ENCODE measurements at places on chromosomes 1 and 21.

- peak; percentile 16 for DNase-seq
Observed at GRCh38 chr21:26137379-26138060, 33.0 kb downstream of the APP start.

DNA sequence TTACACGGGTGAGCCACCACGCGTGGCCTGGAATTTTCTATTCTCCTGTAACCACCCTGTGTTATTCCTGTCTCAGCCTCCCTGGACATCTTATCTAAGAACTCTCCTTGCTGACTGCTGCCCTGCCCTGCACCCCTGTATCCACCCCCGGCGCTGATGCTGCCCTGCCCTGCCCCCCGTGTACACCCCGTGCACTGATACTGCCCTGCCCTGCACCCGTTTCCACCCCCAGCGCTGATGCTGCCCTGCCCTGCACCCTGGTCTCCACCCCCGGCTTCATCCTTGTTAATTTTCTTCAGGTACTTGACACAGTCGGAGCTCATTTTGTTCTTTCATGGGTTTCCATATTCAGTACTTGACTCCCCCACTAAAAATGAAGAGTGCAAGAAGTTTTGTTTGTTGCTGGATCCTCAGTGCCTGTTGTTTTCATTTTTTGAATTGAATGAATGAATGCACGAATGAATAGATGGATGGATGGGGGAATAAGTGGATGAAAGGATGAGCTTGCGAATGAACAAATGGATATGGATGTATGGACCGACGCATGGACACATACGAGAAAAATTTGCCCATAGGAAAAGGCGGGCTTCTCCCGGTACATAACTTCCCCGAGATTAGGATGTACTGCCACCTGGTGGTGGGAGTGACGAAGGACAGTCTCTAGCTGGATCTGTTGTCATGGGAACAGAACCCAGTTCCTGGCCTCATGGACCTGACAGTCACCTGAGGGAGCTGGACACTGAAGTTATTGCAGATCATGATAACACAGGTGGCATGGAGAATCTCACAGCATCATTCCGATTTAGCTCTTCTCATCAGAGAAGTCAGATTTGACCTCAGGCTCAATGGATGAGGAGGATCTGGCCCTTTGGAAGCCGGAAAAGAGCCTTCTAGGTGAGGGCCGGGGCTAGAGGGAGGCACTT, 14.9 kb downstream of the AADACL4 start:
- peak; percentile 57 for DNase-seq

- no peak for DNase-seq
Observed at GRCh38 chr1:31658721-31659120, 14.0 kb upstream of the PEF1 start.

- peak; percentile 70 for DNase-seq
Observed at GRCh38 chr1:29793101-29793546, 556.8 kb downstream of the PTPRU start.

DNA sequence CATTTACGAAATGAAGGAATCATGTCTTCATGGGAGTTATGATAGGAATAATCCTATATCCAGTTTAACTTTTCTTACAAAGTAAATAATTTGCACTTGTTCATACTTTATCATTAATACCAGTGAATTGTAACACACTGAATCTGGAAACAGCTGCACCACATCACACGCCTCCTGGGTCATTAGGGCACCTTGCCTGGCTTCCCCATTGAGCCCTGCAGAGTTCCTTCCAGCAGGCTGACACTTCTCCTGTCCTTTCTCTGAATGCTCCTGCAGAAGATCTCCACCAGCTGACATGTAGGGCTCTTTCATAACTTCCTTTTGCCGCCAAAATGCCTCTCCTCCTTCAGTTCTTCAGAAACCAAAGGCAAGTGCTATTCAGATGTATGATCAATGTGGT, 201.1 kb downstream of the DAB1 start:
- no peak for DNase-seq

DNA sequence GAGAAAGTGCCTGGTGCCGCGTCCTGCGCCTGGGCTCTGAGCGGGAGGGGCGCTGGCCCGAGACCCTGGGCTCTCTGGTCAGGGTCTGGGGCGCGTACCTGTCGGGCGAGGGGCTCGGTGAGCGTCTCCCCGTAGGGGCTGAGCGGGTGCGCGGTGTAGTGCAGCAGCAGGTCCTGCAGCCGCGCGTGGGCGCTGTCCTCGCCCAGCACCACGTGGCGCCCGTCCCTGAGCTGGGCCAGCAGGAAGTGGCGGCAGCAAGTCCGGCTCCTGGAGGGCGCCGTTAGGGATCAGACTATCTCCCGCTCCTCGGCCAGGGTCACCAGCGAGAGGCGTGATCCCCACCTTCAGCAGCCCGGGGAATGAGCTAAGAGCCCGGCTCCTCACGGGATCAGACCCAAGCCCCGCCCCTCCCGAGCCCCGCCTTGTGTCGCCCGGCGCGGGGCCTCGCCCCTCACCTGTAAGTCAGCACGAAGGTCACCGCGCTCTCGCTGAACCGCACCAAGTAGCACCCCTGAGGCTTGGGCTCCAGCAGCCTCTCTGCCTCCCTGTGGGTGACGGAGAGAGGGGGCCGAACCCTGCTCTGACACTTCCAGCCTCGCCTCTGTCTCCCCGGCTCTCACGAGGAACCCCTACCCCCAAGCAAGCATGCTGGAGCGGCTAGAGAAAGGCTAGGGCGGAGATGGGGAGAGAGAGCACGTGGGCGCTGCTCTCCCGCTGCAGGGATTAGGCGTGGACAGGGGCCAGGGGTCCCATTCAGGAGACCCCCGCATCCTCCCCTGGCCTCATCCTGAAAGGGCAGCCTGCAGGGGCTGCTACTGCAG, 2.7 kb downstream of the SH2D2A start:
- DNase-seq, result peak; percentile 43

GRCh38 chr1:55156093-55156492, 59.1 kb downstream of the USP24 start:
- DNase-seq, result no peak

DNA sequence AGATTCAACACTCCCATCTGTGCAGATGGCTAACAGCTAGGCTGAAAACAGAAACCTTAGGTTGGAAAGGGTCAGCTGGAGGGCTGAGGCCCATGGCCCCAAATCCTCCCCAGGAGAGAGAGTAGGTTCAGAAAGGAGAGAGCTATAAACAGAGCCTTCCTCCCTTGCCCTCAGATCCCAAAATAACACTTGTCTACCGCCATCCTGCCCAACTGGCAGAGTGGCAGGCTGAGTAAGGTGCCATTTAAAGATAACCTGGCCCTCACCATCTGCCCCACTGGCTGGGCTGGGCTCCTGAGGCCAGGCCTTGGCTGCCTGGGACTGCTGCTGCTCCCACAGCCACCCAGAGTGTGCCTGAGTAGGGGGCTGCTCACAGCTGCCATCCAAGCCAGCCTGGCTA, 4.3 kb upstream of the SHISA4 start:
- DNase-seq, result no peak

DNA sequence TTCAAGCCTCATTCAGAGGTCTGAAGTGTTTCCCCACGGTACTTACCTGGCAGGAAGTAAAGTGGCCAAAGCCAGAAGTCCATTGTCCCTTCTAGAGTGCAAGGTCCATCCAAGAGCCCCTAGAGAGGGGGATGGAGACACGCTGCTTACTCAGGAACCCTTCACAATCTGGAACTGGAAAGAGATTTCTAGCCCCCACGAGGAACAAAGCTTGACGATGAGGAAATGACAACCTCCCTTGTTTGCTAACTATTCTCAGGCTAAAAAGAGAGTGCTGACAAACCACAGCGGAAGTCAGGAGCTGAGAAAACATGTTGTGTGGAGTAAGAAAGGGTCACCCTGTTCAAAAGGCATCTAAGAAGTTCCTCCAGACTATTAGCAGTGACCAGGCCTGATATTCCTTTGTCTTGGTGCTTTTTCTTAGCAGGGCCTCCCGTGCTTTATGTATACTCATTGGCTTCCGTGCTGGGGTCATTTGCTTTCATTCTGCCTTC, at the start of gene FCMR:
FCMR (minus strand) TSS at position 170 of the 494 bp plus-strand sequence; CDS start at position 83, 87 bp downstream.
- no peak for DNase-seq

DNA sequence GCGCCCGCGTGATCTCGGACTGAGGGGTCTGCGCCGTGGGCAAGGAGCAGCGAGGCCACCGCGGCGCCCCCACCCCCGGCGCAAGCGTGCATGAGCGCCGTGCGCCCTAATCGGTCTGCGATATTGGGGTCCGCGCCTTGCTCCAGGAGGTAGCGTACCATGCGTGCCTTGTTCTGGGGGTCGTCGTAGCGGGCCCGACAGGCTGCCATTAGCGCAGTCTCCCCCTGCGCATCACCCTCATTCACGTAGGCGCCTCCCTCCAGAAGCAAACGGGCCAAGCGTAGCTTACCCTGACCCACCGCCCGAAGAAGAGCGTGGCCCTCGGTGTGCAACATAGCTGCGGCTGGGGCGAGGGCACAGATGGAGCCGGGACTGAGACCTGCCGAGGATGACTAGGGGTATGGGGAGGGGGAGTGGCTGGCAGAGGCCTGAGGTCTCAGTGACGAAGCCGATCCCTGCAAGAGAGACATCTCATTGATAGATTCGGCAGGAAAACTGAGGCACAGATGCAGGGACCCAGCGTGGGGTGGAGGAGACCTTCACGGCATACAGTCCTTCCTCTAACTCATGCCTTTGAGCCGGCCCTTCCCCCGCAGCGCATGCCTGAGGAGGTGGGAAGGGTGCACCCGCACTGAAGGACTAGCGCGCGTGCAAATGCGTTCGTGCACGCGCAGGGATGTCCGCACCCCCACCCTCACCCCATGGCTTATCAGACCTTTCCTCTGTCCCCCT, 2.8 kb downstream of the ANKRD34A start:
- no peak for DNase-seq

- peak; percentile 17 for DNase-seq
Observed at GRCh38 chr1:198903203-198903602, 264.4 kb downstream of the PTPRC start.

Measured in fibroblast of gingiva (primary cell).